ENCODE measurements at places on chromosomes 12 and 14.
A peak's percentile ranks its signal among the peaks of the same experiment; 100 is the strongest.

DNA sequence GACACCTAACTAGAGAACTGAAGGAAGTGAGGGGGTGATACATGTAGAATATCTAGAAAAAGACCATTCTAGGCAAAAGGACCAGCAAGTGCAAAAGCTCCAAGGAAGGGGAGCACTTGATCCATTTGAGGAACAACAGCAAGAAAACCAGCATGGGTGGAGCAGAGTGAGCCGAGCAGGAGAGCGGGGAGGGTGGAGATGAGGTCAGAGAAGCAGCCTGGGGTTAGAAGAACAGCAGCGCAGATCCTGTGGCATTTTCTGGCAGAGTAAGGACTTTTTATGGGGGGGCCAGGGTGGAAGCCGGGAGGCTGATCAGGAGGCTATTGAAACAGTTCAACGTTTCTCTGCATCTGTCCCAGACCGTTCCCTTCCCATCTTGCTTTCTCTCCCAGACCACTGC, 24.5 kb upstream of the TMCC3 start:
- no peak for DNase-seq

GRCh38 chr14:69573831-69574262, 824 bp downstream of the CCDC177 start:
- DNase-seq, result no peak

GRCh38 chr14:57080691-57081090, 188.0 kb downstream of the EXOC5 start:
- no peak for DNase-seq

DNA sequence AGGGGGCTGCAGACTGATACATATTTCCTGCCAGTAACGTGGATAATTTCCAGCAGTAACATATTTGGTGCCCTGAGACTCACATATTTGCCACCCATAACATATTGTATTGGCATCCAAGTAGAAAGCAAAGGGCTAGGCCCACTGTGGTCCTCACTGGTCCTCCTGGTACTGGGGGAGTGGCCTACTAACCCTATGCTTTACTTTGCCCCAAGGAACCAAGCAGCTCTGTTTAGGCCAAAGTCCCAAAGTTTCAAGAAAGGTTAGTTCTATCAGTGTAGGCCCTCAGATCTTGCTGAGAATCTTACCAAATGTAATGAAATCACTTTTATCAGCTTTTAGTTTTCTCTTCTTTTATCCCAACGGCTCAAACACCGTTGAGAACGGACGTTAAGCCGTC, 35.4 kb upstream of the NAP1L1 start:
- no peak for DNase-seq

DNA sequence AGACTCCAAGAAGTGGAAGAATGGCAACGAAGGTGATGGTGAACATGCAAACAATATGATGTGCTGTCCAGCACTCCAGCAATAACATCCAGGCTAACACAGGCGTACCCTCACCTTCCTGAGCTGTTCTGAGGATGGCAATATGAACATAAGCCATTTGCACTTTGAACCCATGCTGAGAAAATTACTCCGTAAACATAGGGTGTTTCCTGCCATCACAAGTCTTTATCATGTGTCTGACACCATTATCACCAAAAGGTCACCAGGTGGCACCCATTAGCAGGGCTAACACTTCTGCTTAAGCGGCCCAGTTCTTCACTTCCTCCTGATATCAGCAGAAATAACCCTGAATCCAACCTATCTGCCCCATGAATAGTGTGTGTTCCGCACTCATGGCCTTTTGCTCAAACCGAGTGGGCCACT, 482.8 kb downstream of the MED13L start:
- DNase-seq, result peak; percentile 28

DNA sequence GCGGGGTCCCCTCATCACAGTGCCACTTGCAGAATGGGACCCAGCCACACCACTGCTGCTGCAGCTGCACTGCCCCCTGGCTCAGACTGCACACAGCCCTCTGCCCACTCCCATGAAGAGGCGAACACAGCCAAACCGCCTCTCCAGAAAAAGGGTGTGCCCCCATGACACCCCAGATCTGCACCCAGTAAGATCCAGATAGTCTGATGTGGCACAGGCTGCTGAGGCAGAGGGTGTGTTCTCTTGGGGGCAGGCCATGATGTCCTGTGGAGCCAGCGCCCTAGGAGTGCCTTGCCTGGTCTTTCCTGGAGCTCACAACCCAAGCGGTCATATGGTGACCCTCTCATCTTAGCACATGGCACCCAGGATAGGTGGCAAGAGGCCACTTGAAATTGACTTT, 44.4 kb downstream of the SLC8B1 start:
- no peak for DNase-seq

- no peak for DNase-seq
These were observed 75.3 kb downstream of the RCOR1 start for GRCh38 chr14:102667703-102668102.

DNA sequence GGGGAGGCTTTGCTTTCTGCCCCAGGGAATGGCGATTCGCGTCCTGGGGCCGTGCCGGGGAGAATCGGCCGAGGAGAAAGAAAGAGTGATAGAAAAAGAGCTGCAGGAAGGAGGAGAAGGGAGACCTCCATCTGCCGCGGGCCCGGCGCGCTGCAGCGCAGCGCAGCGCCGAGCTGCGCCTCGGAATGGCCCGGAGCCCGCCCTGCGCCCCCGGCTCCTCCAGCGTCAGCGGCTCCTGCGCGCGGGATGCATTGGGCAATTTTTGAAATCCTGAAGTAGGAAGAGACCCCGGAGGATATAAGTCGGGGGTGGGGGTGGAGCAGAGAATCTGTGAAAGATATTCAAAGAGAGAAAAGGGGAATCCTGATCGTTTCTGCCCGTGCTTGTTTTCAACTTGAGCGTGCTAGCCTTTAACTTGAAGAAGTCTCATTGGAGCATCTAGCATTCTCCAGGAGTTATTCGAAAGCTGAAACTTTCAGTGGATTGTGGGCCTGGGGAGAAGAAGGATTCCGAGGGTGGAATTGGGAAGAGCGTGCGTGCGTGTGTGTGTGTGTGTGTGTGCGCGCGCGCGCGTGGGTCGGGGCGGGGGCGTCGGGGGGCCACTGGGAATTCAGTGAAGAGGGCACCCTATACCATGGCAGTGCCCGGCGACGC, 441 bp downstream of the PDE3A start:
- no peak for DNase-seq

DNA sequence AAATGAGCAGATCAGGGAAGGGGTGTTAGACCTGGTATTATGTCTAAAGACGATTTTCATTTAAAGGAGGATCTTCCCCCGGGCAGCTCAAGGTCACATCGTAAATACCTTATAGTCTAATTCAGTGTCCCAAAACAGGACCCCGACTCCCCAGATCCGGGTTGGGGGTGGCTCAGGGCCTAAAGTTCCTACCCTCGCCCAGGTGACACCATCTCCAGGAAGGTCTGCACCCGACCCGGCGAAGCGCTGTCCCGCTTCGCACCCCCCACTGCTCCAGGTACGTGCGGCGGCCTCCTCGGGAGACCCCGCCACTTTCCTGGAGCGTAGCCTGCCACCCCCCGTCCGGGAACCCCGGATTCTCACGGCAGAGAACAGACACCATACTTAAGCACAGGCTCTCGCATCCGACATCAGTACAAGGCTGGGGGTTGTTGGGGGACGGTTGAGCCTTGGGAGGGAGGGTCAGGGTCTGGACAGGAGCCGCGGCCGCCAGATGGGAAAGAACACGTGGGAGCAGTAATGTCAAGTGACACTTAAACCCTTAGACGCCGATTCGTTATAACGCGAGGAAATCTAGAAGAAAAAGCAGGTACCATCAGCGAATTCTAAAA, 556 bp downstream of the TIMM9 start:
- DNase-seq, result peak; percentile 71

DNA sequence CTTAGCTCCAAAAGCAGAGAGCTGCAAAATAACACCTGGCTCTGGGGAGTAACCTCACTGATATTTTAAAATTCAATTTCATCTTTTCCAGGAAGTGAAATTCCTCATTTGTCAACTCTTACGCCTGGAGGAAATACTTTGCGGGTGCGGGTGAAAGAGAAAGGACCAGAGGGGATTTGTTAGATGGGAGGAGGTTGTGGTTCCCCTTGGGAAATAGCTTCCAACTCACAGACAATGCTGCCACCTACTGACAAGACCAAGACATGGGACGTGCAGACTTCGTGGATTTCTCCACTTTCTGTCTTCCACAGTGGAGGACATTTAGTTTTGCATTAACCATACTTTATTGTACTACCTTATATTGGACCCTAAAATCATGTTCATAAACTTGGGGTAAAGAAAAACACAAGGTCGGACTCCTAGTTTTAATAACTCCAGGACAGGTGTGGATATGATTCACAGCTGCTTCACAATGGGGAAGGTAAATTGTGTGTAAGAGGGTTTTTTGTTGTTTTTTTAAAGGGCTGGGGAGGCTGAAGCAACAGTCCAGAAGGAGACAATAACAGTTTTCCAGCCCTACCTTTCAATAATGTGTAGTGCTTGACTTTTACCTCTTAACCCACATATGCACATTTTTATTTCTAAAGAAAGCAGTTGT, 10.8 kb downstream of the FBXL14 start:
- peak; percentile 84 for DNase-seq

- no peak for DNase-seq
These were observed 89.9 kb downstream of the SLC24A4 start for GRCh38 chr14:92412912-92413311.

DNA sequence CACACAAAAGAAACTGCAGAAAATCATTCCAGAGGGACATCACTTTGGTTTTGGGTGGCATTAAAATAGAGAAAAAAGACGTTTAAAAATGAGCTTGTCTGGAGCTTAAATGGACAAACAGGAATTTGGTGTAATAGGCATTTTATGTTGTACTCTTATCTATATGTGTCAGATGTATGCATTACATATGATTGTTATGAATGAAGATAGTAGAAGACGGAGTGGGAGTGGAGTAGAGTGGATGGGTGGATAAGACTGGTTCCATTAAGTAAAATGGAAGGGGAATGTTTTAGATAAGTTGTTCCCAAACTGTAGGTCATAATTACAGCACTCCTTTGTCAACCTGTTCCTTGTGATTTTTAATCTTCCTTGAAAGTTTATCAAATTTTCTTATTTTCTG, 1.9 kb downstream of the CCDC91 start:
- DNase-seq, result no peak

DNA sequence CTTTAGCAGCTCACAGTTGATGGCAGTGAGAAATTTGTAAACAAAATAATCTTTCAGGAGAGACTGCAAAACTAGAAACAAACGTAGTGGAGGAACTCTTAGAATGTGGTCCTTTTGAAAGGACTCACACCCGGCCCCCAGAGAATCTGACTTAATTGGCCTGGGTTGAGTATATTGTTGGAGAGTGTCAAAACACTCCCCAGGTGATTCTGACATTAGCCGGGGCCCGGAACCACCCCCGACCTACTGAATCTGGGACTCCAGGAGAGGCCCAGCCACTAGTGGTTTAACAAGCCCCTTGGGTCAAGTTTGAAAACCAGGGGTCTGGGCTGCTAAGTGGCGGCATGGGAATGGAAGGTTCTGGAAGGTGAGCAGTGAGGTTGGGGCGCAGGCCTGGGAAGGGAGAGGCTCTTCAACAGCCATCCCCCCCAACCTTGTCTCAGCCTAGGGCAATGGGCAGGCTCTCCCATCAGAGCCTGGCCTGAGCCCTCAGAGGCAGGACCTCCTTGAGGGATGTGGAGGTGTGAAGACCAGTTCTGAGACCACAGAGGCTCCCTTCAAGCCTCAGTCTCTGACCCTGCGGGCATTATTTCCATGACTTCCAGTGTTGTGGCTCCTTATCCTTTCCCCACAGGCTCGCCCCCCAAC, 1.1 kb upstream of the ELK3 start:
- no peak for DNase-seq

- no peak for DNase-seq
These were observed 4.9 kb downstream of the TMEM121 start for GRCh38 chr14:105531088-105531893.

- no peak for DNase-seq
These were observed 16.2 kb upstream of the LPCAT3 start for GRCh38 chr12:7034464-7034863.

DNA sequence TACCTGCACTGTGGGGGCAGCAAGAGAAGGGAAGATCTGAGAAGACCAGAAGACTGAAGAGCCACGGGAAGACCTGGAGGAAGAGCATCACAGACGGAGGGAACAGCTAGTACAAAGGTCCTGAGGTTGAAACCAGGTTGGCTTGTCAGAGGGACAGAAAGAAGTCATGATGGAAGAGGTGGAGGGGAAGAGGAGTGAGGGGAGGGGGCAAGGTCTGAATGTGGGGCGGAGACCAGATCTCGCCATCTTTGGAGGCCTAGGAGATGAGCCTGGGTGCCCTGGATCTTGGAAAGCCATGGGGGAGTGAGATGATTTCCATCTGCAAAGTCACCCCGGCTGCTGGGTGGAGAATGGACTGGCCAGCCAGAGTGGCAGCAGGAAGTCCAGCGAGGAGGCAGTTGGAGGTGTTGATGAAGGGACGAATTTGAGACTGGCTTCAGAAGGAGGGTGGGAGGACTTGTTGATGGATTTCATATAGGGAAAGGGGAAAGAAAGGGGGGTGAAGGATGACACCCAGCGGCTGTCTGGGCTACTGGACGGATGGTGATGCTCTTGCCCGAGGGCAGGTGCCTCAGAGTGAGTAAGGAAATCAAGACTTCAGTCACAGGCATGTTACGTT, 14.6 kb upstream of the UBC start:
- no peak for DNase-seq

- no peak for DNase-seq
These were observed 1142.1 kb downstream of the FLRT2 start for GRCh38 chr14:86672080-86672479.

GRCh38 chr14:72369106-72369505, 436.9 kb downstream of the RGS6 start:
- DNase-seq, result no peak

DNA sequence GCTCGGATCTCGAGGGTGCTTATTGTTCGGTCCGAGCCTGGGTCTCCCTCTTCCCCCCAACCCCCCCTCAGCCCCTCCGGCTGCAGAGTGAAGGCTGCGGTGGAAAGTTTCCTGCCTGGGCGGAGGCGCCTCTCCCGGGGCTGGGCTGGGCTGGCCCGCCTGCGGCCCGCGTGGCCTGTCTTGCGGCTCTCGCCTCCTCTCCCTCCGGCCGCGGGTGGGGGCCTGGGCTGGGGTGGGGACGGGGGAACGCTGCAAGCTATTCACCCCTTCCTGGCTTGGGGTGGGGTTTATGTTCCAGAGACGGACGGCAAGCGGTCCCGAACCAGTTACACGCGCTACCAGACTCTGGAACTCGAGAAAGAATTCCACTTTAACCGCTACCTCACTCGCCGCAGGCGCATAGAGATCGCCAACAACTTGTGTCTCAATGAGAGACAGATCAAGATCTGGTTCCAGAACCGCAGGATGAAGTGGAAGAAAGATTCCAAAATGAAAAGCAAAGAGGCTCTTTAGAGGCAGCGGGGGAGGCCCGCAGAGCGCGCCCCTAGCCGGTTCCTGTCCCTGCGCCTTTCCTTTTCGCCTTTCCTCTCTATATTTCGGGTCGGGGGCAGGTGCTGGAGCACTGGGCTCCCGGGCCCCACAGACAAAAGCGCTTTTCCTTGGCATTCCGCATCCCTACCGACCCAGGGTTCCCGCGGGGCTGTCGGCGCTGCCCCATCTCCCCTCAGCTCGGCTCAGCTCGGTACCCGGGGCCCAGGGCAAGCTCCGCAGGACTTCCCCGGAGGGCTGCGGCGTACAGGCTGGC, 1.3 kb downstream of the HOXC5 start:
- no peak for DNase-seq
